Fibroblast of villous mesenchyme (primary cell): ENCODE measurements at places on chromosomes 12 and 14.
A peak's percentile ranks its signal among the peaks of the same experiment; 100 is the strongest.

- no peak for DNase-seq
Measured at GRCh38 chr12:96227365-96228106, 33.4 kb downstream of the ELK3 start.

DNA sequence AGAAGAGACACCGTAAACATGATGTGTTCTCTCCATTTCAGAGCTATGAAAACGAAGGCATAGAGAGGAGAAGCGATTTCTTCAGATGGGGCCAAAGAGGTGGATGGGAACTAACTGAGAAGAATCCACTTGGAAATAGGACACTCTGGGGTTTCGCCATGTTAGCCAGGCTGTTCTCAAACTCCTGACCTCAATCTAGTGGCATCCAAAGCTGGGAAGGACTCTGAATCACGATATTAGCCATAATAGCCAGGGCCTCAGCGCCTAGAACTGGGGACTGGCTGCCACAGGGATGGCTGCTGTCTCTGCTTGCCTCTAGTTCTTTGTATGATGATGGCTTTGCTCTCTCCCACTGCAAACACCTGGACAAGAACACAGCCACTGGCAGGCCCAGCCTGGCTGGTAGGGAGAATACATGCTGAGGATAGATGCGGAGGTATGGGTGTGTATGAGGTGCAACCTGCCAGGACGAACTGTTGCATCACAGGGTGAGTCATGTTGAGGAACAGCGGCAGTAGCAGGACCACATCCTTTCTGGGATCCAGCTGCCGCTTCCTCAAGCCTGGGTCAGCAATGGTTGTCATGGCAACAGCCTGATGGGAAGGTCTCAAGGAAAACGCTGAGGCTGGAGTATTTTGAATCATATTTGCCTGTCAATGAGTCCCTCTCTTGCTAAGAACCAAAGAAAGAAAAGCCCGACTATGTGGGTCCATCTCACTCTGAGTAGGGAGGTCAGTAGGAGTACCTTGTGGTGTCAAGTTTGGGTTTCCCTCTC lies 31.1 kb downstream of the CCDC177 start:
- DNase-seq, result peak; percentile 69

DNA sequence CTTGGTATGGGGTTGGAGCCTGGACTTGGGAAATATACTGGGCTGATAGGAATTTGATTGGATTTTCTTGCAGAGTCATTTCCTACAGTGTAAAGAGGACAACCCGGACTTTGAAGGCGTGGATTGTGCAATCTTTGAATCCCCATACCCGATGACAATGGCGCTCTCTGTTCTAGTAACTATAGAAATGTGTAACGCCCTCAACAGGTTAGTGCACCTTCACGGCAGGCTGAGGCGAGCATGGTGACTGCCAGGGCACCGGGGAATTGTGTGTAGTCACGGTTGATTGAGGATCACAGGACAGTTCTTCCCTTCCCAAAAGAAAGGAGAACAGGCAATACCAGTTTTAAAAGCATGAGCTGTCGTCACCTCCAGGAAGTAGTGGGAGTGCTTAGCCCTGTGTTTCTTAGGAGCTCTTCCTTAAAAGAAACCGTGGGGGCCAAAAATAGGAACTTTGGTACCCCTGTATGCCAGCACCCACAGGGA lies 58.3 kb downstream of the ANAPC7 start:
- DNase-seq, result no peak

GRCh38 chr12:104507672-104508071 lies 50.9 kb downstream of the CHST11 start:
- DNase-seq, result no peak

- DNase-seq, result no peak
Measured at GRCh38 chr12:29152223-29152868, 3.3 kb downstream of the FAR2 start.

- DNase-seq, result no peak
Measured at GRCh38 chr12:53053218-53054111, 3.6 kb downstream of the TNS2 start.

DNA sequence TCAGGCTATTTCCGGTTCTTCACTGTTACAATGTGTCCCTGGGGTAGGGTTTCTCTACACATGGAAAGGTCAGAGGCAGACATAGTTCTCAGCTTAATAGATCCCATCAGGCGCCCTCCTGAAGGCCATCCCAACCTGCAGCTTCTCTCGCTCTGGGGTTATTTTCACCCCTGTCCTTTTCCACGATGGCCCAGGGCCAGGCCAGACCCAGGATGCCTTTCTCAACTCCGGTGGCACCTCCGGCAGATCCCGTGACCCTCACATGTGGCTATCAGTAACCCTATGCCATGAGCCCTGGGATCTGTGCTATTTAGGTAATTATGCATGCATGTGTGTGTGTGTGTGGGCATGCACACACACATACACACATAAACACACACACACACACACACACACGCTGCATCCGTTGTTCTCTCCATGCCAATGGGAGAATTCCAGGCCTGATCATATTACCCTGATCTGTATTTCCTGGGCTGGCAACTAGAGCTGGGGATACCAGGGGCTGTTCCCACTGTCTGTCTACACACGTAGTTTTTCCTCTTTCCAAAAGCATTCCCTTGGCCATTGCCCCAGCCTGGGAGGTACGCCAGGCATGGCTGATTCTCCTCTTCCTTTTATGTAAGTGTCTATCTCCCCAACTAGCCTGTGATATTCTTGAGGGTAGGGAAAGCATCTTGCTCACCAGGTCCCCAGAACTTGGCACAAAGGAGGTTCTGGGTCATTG lies 51.2 kb upstream of the NOS1 start:
- DNase-seq, result no peak

- DNase-seq, result no peak
Measured at GRCh38 chr14:34350903-34351302, 111.1 kb downstream of the SPTSSA start.

DNA sequence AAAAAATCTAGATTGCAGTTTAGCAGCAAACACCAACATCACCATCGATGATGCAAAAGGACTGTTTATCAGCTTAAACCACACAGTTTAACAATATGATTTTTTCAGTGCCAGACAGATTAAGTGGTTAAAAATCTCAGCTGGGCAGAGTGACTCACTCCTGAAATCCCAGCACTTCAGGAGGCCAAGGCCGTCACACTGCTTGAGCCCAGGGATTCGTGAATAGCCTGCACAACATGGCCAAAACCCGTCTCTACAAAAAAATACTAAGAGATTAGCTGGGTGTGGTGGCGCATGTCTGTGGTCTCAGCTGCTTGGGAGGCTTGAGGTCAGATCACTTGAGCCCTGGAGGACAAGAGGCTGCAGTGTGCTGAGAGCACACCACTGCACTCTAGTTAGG lies 8.9 kb downstream of the RSRC2 start:
- DNase-seq, result peak; percentile 99

DNA sequence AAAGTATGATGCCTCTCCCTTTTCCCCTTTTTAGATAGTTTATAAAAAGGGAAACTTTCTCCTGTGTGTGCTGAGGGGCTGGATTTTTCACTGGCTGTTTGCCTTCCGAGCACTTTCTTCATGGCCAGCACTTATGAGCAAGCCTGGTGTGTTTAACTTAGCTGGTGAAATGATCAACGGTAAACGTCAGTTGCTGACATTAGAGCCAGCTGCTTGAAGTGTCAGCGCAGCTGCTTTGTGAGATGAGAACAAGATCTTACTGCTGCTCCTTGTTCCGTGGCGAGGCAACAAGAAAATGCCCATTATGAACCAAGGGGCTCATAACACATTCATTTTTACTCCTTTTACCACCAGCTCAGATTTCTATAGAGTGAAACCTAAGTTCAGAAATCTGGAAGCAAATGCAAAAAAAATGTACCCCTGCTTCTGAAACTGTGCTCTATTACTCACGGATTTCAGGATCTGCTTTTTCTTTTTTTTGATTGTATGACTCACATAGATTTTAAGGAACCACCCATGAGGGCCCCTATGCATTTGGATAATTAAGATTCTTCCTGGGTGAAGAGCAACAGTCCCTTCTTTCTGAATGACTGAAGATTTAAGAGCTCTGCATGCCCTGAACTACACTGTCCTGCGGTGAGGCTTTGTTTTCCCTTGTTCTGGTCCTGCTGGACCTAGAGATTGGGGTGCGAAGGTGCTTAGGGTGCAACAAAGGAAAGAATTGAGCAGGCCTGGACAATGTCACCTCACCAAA lies 74.3 kb upstream of the CPM start:
- peak; percentile 83 for DNase-seq

DNA sequence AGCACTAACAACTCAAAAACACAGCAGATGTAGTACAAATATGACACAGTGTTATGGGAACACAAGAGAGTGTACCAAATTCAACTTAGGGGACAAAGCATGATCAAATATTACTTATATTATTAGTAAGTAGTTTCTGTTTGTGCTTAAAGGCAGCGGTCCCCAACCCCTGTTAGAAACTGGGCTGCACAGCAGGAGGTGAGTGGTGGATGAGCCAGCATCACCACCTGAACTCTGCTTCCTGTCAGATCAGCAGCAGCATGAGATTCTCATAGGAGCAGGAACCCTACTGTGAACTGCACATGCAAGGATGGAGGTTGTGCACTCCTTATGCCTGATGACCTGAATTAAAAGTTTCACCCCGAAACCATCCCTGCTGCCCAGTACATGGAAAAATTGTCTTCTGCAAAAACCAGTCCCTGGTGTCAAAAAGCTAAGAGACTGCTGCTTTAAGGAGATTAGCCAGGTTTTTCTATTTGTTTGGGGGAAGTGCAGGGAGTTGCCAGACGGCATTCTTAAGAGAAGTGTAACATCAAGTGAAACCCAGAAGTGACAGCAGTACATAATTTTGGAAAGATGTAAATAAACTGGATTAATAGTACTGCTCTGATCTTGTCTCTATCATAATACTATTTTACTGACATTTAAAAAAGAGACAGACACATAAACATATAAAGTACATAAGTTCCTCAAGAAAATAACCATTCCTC lies 26.7 kb downstream of the GTF2A1 start:
- DNase-seq, result no peak
